ENCODE measurements at places on chromosomes 13 and 19.
A peak's percentile ranks its signal among the peaks of the same experiment; 100 is the strongest.

GRCh38 chr13:51811920-51812451 lies 8.0 kb upstream of the DHRS12 start:
- DNase-seq: no peak

DNA sequence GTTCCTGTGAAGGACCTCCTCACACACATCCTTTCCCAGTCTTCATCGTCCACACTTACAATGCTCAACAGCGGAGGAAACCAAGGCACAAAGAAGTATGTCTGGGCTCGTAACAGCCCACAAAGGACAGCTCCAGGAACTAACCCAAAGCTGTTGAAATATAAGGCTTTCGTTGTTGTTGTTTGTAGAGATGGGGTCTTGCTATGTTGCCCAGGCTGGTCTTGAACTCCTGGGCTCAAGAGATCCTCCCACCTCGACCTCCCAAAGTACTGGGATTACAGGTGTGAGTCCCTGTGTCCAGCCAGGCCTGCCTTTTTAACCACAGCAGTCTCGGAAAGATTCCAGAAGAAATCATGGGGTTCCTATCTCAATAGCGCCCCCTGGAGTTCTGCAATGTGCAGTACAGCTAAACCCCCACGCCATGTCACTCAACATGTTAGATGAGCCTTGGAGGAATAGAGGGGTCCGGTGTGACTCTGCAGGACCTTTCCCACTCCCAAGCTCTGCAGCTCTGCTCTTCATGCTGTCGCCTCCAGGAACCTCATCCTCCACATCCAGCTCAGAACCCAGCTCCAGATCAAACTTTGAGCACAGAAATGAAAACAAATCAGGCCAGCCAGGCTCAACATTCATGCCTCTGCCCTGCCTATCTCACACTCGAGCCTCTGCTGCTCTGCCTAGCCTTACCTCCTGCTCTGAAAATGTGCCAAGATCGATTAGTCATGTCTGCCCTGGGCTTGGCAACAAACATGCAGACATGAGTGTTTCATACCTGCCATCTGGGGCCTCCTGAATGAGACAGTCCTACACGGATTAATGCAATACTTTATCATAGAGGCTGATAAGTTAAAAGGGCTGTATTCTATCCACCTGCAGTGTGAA lies 7.5 kb downstream of the PLA2G4C start:
- DNase-seq: no peak

- peak; percentile 92 for DNase-seq
Measured at GRCh38 chr13:33383724-33384577, 98.4 kb upstream of the STARD13 start.

DNA sequence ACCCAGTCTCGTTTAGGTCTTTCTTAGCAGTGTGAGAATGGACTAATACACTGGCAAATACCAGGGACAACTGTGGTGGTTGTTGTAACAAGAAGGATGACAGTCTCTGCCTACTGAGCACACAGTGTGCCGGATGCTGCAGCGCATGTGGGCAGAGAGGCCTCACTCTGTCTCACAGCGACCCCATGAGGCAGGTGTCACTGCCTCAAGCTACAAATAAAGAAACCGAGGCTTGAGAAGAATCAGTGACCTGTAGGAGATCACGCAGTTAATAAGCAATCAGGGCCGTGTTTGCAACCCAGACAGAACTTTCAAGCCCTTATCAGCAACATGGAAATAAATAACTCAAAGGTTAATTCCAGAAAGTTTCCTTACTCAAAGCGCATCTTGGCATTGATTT lies 40.5 kb upstream of the GAS6 start:
- DNase-seq: peak; percentile 53

GRCh38 chr13:42967660-42968059 lies 24.4 kb downstream of the EPSTI1 start:
- DNase-seq: no peak
